ENCODE measurements at places on chromosomes 7 and 10. TPM values are rescaled to one million over a fixed set of nuclear protein-coding genes. Genes with fewer than 3 reads are reported as not detected.

DNA sequence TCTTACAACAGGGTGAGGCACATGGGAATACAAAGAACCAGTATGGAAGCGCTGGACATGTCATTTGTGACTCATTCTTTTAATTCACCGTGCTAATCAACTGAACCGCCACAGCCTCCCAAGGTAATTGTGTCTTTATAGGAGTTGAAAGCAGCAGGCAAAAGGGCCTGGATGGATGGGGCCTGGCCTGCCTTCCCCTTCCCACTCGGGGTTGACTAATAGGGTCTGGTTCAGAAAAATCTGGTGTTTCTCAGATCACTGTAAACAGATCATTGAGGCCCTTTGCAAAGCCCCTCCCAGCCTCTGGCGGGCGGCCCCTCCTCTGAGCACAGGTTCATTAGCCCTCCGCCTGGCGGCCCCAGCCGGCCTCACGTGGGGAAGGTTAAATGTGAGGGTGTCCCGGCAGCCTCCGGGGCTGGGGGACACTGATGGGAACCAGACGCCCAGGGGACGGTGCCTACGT, 100.8 kb downstream of the EBF3 start:
- H3K4me3 ChIP-seq, result no peak overlapping the region
- peaks cover 81% of the 10 kb centered on the region for H3K36me3 ChIP-seq
- H3K4me1 ChIP-seq, result peaks cover 13% of the 10 kb centered on the region
- no peak overlapping the region for H3K27ac ChIP-seq

DNA sequence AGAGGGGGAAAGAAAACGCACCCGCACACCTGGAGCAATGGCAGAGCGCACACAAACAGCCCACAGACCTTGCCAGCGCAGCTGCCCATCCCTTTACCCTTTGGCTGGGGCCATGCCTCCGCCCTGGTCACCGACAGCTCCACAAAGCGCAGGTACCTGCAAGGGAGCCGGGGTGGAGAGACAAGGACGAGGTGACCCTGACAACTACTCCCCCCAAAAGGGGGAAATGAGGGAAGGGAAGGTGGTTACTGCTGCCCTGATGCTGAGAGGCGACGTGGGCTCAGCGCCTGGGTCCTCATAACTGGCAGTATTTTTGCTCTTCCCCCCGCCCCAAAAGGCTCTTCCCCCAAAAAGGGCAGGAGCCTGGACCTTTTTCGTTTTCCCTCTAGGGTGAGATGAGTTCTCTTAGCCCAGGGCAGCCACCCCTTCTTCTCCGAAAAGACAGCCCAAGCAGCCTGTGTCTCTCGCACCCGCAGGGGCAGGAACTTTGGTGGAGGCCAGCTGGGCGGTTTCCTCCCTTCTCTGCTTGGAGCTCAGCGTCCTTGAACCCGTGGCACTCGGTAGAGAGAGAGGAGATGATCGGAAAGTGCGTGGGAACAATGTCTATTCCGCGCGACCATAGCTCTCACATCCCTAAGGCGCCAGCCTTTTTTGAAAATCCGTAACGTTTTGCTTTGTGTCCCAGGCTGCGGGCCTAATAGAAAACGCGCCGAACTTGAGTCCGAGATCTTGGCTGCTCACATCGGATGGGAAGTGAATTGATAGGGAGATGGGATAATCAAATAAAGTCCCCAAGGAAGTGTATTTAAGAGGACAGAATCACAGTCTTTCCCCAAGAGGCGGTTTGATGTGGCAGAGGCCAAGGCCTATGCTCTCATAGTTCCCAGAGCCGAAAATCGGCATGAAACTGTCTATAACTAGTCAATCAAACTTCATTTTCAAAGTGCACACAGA, 1.0 kb downstream of the NKX2-3 start:
- DNase-seq, result no peak
- peaks cover 37% of the 10 kb centered on the region for H3K4me1 ChIP-seq
- no peak overlapping the region for H3K4me3 ChIP-seq
- peaks cover 93% of the 10 kb centered on the region for H3K27me3 ChIP-seq

- peaks cover 44% of the 10 kb centered on the region for H3K4me1 ChIP-seq
- no peaks in the 10 kb centered on the region for H3K27me3 ChIP-seq
- no peak for DNase-seq
- H3K27ac ChIP-seq, result no peak overlapping the region
Measured at GRCh38 chr10:30830315-30831230, 201.0 kb upstream of the LYZL2 start.

GRCh38 chr10:6678211-6678803, 98.2 kb upstream of the PRKCQ start:
- H3K4me3 ChIP-seq, result no peak overlapping the region
- H3K36me3 ChIP-seq, result no peaks in the 10 kb centered on the region

DNA sequence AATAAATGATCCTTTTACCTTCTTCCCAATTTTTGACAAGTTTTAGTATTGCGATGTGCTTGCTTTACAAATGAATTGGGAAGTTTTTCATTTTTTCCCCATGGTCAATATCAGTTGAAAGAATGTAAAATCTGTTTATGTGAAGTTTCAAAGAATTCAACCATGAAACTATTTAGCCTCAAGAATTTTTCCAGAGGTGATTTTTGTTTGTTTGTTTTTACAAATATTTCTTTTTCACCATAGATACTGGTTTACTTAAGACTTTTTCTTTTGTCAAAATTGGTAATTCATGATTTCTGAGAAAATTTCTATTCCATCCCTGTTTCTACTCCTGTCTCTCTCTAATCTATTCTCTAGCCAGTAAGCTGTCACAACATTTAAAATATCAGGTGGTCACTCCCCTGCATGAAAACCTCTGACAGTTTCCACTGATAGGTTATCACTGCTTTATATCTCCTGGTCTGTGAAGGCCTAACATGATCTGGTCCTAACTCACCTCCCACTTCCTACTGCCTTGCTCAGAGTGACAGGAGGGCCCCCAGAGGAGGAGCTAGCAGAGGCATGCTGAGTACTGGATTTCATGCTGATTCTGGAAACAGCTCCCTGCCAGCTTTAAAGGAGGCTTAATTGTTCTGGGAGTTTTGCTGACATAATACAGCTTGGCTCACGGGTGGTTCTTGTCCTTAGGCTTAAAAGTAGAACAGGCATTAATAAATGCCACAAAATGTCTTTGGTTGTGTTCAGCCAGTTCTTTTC, 7.6 kb upstream of the ARMS2 start:
- no peak overlapping the region for H3K27ac ChIP-seq
- no peaks in the 10 kb centered on the region for H3K36me3 ChIP-seq
- peaks cover 9% of the 10 kb centered on the region for H3K4me1 ChIP-seq
- peaks cover 3% of the 10 kb centered on the region for H3K27me3 ChIP-seq
- DNase-seq, result no peak

Gene SFXN3
- 25.4 TPM for polyA plus RNA-seq

Gene ZNF716
- polyA plus RNA-seq, result not detected

Gene HOXA5
- 7.5 TPM for polyA plus RNA-seq

Gene CNPY4
- polyA plus RNA-seq, result 33.1 TPM

Gene SORBS1
- 57.8 TPM for polyA plus RNA-seq
